ENCODE measurements at places on chromosomes 16 and 17.

DNA sequence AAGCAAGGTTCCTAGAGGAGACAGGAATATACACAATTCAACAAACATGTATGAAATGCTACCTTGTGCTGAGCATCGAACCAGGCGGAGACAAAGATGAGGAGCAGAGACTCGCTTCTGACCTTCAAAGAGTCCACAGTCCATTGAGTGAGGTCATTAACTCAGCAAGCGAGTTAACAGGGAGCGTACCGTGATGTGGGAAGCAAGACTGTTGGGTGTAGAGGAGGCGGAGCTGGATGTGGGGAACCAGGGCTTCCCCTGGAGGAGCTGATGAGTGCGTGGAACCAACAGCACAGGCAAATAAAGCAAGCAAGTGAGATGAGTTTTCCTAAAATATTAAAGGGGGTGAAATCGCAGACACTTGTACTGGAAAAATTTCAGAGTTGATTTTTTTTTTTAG, 65.0 kb downstream of the NXN start:
- DNase-seq = no peak

- no peak for DNase-seq
These were observed 87.6 kb downstream of the XYLT1 start for GRCh38 chr16:17382949-17383863.

GRCh38 chr17:43615330-43616028, 46.2 kb downstream of the MEOX1 start:
- no peak for DNase-seq

DNA sequence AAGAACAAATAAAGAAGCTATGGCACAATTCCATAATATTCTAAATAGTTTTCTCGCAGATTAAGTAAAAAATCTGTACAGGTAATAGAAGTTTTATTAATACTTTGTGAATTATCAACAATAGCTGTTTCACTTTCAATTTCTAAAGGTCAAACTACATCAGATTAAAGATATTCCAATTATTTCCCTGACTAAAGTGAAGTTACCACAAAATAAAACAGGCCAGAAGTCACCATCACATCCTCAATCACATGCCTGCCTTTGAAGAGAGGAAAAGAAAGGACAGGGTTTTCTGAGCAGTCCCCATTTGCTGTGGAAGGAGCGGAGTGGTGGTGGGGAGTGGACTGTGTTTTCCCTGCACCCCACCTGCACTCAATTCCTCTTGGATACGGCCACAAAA, 11.1 kb downstream of the ITFG1 start:
- no peak for DNase-seq

DNA sequence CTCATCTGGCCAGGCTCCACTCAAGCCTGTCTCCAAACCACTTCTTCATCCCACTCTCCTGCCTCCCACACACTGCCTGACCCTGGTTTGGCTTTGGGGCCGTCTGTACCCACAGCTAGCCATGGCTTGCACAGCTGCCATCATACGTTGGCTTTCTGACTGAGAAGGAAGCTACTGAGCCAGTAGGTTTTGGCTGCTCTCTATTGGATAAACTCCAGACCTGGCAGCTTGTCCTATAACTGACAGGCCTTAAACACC, 3.9 kb downstream of the MIF4GD start:
- no peak for DNase-seq

DNA sequence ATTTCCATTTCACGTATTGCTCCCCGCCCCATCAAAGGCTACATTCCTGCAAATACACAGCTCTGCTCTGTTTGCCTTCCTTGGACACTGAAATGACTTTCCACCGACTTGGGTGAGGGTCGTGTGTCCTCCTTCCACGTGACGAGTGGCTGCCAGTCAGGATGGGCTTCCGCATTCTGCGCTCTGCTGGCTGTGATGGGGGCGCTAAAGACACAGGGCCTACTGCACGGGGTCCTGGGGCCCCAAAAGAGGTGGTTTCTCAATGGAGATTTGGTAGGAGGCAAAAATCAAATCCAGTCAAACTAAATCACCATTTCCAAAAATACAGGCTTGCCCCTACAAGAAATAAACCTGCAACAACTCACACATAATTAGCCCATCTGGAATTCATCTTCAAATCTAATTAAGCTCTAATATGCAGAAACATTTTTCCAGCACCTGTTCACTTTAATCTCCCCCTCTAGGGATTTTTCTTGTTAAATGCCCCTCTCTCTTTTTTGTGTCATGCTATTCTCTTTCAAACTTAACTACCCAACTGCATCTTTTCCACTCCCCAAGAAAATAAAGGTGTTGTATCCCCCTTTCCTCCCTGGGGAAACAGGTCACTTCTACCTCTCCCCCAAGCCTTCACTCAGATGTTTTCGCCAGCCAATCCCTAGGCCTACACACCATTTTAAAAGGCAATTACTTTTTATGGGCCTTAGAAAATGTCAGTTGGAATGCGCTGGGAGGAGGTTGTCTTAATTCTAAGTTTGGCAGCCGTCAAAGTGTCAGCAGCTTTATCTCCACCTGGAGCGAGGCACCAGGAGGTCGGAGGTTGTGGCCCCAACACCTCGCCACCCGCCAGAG, 21.9 kb upstream of the FAAP100 start:
- DNase-seq = no peak

GRCh38 chr16:50528820-50529219, 19.4 kb upstream of the NKD1 start:
- DNase-seq = no peak

DNA sequence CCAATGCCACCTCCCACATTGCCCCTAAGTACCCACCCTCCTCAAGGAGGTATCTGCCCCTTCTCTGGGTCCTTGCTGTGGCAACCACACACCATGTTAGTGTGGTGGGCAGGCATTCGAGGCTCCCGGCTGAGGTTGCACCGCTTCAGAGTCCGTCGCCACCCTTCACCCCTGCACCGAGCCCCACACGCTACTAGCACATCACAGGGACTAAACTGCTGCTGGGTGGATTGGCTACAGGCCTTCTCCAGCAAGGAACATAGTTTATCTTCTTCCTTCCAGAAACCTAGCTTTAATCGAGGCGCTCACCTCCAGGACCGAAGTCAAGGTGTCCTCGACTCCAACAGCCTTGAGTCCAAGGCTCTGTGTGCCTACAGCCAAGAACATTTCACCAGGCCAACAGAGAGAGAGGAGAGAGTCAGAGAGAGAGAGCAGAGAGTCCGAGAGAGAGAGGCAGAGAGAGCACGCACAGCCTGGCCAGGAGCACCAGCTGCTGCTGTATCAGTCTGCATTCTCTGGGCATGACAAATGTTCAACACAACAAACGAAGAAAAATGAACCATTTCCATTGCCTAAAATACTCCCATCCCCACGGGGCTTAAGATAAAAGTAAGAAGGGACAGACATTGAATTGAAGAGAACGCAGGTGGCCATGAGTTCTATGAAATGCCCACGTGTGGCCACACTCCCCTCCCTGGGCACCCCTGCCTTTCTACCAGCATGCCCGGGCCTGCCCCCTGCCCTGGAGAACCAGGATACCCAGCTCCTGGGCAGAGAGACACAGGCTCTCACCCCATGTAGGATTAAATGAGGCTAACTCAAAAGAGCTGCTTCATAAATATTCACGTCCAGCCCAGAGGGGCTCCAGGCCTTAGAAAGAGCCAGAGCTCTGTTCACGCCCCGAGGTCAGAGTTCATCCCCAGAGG, 94.9 kb downstream of the RBFOX3 start:
- no peak for DNase-seq

DNA sequence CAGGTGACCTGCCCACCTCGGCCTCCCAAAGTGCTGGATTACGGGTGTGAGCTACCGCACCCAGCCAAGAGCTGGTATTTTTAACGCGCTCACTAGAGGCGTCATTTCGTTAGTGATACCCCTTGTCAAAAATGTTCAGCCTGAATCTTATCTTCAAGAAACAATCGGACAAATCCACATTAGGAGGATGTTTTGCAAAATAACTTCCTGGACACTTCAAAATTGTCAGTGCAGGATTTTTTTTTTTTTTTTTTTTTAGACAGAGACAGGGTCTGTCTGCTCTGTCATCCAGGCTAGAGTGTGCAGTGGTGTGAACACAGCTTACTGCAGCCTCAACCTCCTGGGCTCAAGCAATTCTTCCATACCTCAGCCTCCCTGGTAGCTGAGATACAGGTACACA, 63.0 kb downstream of the RMI2 start:
- no peak for DNase-seq

- DNase-seq = no peak
These were observed 3.1 kb downstream of the PLCG2 start for GRCh38 chr16:81782236-81782635.

- DNase-seq = no peak
These were observed 19.9 kb downstream of the RANBP10 start for GRCh38 chr16:67786491-67786890.

- no peak for DNase-seq
These were observed 120.0 kb downstream of the IRF8 start for GRCh38 chr16:86018941-86019340.

DNA sequence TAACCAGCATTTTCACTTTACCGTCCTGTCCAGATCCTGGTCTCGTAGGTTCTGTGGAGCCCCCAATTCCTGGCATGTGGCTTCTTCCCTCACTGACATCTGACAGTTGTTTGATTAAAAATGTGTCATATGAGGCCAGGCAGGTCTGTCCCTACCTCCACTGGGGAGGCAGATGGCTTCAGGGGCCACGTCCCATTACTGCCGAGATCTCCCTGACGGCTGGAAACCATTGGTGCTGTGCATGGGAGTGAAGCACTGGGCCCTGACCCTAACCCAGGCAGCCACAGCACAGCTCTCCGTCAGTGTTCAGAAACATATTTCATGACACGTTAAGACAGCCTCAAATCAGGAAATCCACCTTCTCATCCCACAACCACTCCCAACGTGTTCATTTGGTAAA, 77.5 kb downstream of the GNAO1 start:
- no peak for DNase-seq

DNA sequence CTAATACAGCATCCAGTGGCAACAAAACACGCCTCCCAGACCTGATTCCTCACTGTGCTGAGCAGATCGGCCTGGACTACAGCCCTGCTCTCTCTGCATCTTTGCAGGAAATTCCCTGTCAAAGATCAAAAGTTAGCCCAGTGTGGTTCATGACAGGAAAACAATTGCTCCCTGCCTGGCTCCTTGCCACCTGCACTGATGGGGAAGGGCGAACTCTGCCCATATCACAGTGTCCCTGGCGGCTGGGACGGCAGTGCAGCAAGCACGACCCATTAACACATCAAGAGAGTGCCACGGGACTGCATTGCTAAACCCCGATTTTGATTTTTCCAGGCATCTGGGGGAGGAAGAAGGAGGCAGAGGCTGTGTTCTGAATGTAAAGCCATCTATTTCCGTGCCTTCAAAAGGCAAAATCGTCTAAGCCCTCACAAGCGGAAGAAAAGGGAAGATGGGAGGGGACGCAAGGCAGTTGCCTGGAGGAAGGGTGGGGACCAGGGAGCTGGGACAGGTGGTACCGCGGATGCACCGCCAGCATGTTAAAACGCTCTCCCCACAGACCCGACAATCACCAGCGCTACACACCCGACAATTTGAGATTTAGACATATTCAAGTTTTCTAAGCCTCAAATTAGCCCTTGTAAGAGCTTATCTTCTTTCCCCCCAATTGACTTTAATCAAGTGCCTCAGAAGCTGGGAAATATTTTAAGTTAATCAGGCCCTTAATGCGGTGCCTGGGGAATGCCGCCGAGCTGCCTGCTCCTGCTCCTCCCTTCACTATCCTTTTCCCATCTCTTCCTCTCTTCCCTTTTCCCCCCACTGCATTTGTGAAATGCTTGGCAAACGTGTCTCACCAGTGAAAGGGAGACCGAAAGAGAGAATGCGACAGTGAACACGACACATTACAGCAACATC, 238.8 kb upstream of the CDH5 start:
- DNase-seq = peak; percentile 20

GRCh38 chr16:23504453-23505179, 5.7 kb downstream of the GGA2 start:
- peak; percentile 35 for DNase-seq

DNA sequence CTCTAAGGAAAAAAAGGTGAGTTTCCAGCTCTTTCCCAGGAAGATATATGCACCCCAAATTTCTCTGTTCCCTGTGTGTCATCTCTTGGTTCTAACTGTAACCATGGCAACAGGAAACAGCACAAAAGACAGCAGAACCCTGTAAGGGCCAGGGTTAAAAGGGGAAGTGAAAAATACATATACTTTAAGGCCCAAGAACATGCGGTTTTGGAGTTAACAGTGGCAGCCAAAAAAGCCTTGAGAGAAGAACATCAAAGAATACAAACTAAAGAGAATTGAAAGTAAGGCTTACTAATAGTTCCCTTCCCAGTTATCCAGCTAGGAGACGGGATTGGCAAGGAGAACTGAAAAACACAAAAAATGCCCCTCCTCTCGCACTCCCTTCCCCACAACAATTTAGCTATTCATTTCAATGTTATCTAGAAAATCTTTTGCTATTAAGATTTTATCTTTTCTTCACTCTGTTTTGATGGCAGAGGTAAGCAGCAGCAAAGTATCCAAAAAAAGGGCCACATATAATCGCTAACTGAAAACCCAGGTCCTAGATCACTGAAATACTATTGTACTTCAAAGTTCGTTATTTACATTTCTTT, 1.5 kb downstream of the SPOP start:
- DNase-seq = peak; percentile 47

DNA sequence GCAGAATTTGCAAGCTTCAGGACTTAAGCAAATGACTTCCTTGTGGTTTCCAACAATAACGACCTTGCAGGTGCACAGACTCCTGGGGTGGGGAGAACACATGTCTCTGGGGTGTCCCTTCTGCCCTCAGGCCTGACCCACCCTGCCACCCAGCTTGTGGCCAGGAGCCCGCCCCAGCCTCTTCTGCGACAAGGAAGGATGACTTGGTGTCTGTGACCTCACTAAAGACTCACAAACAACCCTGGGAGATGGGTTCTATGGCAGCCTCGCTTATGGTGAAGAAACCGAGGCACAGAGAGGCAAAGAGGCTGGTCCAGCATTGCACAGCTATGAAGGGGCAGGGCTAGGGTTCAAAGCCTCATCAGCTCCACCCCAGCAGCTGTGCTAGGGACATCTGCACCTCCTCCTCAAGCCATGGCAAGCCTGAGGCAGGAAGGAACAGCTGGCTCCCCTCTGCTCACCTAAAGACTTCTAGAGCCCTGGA, 2.6 kb downstream of the ATP2A3 start:
- no peak for DNase-seq

DNA sequence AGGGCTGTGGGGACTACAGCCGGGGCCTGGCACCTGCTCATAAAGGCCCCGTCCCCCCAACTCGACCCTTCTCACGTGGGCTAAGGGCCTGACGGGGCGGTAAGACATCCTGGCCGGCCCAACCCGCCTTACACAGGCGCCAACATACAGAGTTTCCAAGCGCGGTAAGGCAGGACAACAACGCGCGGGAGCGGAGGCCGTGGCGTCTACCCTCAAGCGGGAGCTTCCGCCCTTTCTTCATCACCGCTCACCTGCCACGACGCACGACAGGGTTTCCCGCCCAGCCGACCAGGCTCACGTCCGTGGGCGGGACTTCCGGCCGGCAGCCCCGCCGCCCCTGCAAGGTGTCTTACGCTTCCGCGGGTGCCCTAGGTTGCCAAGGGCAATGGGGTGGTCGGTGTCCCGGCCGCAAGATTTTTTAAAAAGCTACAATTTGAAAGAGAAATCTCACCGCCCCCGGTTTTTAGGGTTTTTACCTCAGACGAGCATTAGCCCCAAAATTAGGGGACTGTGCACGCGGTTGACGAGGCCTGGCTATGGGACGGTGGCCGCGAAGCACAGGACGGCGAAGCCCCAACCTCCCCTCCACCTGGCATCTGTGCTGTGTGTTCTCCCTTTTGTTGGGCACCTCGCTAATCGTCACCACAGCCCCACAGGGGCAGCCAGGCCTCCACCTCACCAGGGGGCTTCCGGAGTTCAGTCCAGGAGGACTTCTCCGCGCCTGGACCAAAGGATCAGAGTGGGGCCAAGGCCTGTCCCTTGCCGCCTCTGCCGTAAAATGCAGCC, at the start of gene TERB1:
TSS of gene TERB1 (minus strand) at position 265 of the 786 bp plus-strand sequence. CDS start 4,786 bp downstream, outside the sequence.
- DNase-seq = no peak

All from muscle of back (tissue), 13 donors.